ENCODE measurements at places on chromosomes 2 and 18.

GRCh38 chr18:23723121-23723520, 33.9 kb downstream of the LAMA3 start:
- DNase-seq = no peak

GRCh38 chr2:186105016-186105724, 366.6 kb downstream of the FSIP2 start:
- no peak for DNase-seq

GRCh38 chr2:110818767-110819481, 86.6 kb downstream of the ACOXL start:
- DNase-seq = no peak

- no peak for DNase-seq
Measured at GRCh38 chr2:220949466-220949865, 622.6 kb downstream of the EPHA4 start.

DNA sequence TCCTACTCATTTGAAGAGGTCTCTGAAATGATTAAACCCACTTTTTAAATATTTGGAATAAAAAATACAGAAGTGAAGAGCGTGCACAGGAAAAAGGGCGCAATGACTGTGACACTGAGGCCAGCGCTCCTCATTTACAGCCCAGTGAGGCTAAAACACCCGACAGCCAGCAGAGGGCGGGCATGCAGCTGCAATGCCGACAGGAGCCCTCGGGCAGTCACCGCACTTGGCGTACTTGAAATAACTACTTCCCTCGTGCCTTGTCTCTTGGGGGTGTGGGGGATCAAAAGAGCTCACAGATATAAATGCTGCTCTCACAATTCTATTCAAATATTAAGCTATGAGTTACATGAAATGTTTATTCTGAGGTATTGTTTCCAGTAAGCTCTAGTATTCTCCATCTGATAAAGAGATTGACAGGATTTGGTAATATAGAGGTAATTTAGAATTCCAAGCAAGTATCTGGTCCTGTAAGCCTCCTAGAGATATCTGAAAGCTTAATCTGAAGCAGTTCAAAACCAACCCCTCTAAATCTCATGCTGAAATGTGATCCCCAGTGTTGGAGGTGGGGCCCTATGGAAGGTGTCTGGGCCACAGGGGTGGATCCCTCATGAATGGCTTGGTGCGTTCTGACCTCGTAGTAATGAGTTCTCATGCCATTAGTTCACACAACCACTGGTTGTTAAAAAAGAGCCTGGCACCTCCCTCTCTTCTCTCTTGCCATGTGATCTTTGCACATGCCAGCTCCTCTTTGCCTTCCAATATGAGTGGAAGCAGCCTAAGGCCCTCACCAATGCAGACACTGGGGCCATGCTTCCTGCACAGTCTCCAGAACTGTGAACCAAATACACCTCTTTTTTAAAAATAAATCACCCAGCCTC, 93.6 kb downstream of the ZAP70 start:
- peak; percentile 65 for DNase-seq

DNA sequence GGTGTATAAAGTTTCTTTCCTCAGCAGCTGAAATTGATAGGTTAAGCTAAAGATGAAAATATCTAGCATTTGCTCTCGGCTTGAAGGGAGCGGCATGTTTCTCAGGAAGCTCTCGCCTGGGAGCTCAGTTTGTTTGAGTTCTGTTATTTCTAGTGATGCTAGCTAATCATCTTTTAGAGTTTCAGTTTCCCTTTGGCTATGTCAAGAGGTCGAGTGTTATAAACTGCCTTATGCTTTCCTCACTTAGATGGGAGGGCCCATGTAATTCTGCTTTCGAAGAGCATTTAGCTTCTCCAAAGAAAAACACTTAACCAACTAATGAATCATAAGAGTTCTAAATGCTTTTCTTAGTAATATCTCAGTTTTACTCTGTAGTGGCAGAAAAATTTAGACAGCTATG, 33.6 kb downstream of the PLCL1 start:
- DNase-seq = no peak

GRCh38 chr2:104702031-104702850, 151.7 kb upstream of the POU3F3 start:
- DNase-seq = no peak

GRCh38 chr2:123512547-123512946, 512.5 kb upstream of the CNTNAP5 start:
- no peak for DNase-seq

GRCh38 chr18:74251297-74252038, 40.3 kb downstream of the CYB5A start:
- DNase-seq = no peak

DNA sequence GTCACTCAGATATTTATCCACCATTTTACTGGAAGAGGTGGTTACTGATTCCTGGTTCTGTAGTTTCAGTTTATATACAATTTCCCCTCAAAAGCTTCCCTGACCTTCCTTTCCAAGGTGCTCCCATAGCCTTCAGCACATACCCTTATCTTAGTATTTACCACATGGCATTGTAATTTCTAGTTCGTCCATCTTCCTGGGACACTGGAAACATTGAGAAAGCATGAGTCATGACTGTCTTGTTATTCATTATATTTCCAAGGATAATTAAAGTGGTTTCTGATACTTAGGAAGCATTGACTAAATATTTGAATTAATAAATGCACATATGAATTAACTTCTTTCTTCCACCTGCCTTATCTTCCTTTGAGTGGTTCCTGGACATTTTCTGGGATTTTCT, 203.8 kb downstream of the ETAA1 start:
- no peak for DNase-seq

GRCh38 chr2:107777974-107778373, 48.7 kb upstream of the RGPD4 start:
- no peak for DNase-seq

DNA sequence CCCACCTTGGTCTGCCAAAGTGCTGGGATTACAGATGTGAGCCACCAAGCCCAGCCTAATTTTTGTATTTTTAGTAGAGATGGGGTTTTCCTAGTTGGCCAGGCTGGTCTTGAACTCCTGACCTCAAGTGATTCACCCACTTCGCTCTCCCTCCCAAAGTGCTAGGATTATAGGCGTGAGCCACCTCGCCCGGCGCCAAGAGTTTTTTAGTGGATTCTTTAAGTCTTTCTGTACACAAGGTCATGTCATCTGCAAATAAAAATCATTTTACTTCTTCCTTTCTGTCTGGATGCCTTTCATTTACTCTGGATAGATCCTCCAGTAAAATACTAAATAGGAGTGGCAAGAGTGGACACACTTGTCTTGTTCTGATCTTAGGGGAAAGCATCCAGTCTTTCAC, 61.7 kb downstream of the KCMF1 start:
- DNase-seq = no peak

DNA sequence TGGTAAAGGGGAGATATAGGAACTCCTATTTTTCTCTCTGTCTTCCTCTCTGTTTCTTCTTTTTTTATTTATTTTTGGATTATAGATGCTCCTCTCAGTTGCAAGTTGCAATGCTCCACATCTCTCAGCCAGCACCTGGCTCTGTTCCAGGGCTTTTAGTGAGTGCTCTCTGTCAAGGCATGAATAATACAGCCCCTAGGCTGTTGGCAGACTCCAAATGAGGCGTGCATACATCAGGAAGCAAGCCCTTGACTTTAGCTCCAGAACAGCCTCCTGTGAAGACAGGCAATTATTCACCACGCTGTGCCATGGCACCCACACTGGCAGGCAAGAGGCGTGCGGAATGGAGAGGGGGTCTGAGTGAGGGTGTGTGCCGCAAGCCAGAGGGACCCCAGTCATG, 228.1 kb upstream of the PXDN start:
- DNase-seq = no peak

DNA sequence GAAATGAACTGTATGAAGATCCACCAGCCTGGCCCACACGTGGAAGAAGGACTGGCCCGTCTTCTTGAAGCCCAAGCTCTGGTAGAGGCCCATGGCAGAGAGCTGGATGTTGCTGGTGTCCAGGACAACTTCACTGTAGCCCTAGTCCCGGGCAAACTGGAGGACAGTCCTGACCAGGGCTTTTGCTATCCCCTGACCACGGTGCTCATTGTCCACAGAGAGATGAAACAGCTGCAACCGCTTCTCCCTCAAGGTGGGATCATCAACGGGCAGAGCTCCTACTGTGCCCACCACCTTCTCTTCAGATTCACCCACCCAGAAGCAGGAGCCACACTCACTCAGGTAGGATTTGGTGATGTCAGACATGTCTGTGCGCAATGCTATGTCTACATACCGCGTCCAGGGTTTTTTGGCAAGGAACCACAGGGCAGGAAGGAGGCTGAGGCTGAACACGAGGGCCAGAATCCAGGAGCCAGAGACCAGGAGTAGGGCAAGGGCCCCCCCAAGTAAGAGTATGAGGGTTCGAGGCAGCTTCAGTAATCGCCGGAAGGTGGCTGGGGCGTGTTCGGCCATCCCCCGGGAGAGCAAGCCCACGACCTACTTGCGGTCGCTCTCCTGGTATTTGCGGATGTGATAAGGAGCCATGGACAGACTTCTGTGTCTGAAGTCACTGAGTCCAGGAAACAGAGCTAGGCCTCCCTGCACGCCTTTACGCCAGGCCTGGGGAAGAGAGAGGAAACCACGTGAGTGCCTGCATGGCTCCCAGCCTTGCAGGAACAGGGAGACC, 36.3 kb downstream of the TPRKB start:
- DNase-seq = no peak

DNA sequence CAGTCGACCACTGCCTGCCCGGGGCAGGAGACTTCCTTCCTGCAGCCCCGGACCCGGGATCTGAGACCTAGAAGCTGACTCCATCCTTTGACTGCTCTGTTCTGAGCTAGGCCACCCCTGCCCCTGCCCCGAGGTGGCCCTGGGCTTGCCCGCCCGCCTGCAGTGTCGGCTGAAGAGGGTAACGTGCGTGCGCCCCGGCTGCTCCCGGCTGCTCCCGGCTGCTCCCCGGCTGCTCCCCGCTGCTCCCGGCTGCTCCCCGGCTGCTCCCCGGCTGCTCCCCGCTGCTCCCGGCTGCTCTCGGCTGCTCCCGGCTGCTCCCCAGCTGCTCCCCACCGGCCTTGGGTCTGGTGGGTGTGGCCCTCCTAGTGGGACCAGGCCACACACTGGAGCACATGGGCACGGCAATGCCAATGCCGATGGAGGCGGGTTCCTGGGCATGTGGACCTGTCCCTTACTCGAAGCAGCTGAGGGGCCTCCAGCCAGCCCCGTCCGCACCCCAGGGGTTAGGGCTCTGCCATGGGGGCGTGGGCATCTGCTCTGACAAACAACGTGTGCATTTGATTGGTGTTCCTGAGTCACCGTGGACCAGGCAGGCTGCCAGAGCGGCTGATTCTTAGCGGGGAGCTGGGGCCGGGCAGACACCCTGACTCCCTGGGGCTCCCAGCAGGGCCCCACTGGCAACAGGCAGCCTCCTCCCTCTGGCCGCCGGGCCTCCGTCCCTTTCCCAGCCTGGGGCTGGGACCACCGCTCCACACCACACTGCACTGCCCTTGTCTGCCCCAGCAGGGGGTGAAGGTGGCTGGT, 2.0 kb upstream of the GAL3ST2 start:
- peak; percentile 57 for DNase-seq

DNA sequence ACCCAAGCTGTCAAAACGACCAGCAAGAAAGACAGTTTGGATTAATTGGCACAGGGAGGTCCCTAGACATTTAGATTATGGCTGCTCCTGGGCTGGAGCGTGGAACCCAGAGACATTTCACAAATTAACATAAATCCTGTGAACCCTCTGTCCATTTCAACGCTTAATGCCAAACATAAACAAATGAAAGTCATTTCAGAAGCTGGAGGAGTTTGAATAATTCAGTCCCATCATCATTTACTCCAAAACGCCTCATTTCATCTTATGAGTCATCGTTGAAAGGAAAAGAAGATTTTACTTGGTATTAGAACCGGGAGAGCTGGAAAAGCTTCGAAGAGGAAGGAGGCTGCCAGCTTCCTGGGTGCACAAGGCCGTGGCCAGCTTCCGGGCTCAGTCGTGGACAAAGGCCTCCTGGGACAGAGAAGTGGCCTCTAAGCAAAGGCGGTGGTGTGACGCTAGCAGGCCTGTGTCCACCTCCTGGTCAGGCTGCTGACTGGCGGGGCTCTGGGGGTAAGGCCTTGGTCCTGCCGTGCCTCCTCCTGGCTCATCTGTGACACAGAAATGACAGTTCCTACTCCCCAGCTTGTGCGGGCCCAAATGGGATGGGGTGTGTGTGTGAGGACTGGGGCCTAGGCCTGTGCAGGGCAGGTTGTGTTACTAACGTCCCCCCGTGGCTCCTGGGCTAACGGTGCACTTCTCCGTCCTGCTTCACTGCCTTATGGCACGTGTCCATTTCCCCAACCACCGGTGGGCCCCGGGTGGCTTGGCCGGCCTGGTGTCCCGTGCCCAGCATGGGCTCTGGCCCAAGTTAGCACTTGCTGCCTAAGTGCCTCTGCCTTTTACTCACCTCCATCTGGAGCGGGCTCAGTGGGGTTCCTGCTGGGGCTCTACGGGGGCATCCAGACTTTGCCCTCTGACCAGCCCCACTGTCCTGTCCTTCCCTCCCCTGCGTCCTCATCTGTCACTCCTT, 71.6 kb downstream of the RRM2 start:
- no peak for DNase-seq

- no peak for DNase-seq
Measured at GRCh38 chr2:75896779-75897366, 186.2 kb upstream of the GCFC2 start.

DNA sequence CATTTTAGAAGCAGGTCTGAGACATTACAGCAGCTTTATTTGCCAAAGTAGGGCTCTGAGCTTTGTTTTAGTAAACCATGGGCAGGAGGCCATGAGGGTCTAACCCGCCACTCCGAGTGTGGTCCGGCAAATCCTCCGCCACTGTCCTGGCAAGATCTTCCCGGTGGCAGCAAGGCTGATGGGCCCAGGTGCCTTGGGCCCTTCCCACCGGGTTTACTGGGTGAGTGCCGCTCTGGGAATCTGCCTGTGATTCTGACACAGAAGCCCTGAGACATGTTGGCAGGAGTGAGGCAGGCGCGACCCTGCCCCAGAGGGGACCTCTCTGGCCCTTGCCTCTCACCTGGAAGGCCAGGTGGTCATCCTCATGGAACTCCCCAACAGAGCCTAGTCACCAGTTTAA, 29.9 kb downstream of the MTERF4 start:
- DNase-seq = no peak

DNA sequence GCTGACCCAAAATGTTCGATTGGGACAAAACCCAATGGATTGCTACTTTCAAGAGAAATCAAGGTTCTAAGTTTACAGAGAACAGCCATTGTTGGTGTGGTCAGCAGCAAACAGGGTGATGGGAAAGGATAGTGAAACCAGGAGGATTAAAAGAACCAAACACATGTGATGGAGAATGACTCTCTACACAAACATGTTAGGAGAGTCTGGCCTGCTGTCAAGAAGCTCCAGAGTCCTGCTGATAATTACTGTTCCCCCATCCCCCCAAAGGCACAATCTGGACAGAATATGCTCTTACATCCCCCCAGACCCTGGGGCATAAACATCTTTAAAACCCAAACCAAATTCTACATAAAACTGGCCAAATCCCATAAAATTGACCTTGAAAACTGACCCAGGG, 32.0 kb upstream of the ACYP2 start:
- DNase-seq = no peak

GRCh38 chr2:29108225-29108624, 7.0 kb upstream of the CLIP4 start:
- no peak for DNase-seq

All from omental fat pad (tissue), 4 donors.